Iris pigment epithelial cell (primary cell): ENCODE measurements at places on chromosomes 3 and 15.

GRCh38 chr3:10928961-10929471, 63.5 kb upstream of the SLC6A1 start:
- DNase-seq: no peak

DNA sequence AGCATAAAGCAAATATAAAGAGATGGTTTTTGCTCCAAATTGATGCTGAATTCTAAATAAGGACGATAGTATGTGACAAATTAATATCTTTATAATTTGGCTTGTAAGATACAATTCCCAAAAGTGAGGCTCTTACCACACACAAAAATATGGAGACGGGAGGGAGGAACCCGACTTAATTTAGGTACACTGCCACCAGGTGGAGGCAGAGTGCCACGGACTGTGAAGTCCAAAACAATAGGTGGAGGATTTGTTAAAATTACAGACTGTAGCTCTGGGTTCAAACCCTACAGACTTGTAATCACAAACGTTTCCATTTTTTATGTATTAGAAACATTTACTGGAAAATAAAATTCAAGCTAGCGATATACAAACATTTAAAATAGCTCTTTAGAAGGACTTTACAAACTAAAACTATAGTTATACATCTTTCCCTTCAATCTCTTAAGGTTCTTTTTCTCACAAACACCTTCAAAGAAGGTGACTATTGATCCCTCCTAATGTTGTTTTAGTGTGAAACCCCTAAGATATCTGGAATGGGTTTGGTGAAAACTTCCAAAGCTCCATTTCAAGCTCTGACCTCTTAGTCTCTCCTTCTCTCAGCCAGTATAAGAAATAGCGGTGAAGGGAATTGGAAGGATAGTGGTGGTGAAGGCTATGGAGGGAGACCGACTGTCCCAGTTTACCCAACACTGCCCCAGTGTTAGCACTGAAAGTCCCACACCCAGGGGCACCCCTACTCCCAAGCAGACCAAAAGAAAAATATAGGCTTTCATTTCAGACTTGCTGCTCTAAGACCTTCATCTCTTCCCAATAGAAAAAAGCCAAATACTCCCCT, 89.7 kb downstream of the AQP9 start:
- DNase-seq: peak; percentile 82

- DNase-seq: no peak
Observed at GRCh38 chr15:48572823-48573222, 72.7 kb downstream of the FBN1 start.

DNA sequence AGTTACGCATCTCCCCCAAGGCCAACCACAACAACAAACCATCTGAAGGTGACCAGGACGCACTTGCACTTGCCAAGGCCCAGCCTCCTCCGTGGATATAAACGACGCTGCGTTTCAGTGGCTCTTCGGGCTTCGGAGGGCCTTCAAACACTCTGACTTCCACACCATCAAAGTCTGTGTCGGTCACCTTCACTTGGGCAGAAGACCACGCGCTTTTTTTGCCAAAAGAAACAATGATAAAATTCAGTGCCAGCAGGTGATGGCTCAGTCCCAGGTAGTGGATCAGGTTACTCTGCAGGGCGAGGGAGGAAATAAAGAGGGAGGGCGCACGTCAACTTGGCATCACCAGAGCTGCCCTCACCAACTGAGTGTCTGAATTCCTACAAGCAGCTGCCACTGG, 63.0 kb downstream of the NCEH1 start:
- no peak for DNase-seq
